Activated CD8-positive, alpha-beta memory T cell treated with anti-CD3 and anti-CD28 coated beads for 1 hour (primary cell): ENCODE measurements at places on chromosomes 11 and 22.

DNA sequence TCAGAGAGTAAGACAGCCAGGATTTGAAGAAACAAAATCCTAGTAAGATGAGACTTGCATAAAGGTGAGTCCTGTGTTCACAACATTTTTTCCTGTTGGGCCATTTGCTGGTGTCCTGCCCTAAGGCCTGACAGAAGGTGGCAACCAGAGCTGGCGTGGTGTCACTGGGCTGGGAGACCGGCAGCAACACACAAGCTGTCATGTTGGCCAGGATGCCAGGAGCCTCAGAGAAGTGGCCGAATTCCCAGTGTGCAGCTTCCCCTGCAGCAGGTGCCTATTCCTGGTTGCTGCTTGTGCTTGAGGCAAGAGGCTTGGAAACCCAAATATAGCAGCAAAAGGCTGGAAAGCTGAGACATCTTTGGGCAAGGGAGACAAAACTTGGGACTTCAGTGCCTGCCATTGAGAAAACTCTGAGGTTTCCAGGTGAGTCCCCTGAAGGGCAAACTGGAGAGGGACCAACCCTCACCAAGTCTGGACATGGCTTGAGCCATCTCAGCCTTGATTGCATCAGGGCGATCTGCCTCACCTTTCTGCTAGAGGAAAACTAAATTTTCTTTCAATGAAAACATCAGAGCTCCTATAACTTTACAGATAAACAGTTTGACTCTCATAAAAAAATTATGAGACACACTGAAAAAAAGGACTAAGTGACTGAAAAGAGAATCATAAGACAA, 25.9 kb downstream of the ALG12 start:
- DNase-seq: no peak

DNA sequence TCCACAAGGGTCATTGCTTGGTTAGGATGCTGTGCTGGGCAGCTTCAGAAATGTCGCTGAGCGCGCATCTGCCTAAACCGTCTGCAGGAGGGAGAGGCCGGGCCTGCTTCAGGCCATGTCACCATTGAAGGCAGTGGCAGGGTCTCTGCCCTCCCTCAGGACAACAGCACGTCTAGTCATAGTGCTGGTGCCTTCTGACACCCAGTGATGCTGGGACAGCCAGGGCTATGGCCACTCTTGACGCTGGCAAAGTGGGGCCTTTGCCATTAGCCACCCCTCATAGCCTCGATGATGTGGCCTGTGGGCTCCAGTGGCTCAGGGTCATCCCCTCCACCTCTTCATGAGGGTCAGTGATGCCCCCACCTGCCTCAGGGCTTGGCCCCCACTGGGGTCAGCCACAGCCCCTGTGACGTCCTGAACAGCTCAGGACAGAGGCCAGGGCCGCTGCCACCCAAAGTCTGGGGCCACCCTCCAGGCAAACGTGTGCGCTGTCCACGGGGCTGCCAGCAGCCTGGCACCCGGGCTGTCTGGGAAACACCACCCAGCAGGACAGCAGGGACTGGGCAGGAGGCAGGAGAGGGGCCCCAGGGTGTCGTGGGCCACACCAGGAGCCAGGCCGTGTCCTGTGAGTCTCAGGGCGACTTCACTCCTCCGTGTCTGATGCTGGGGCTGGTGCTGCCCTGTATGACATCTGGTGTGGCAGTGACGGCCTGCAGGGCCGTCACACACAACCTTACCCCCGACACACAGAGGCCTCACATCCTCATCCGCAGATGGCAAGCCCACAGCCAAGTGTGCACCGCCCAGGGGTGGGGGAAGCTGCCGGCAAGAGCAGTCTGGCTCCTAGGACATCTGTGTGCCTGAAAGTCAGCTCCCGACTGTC, 42.5 kb downstream of the CERK start:
- DNase-seq: no peak

GRCh38 chr11:128463371-128463829, 124.0 kb downstream of the ETS1 start:
- DNase-seq: no peak

DNA sequence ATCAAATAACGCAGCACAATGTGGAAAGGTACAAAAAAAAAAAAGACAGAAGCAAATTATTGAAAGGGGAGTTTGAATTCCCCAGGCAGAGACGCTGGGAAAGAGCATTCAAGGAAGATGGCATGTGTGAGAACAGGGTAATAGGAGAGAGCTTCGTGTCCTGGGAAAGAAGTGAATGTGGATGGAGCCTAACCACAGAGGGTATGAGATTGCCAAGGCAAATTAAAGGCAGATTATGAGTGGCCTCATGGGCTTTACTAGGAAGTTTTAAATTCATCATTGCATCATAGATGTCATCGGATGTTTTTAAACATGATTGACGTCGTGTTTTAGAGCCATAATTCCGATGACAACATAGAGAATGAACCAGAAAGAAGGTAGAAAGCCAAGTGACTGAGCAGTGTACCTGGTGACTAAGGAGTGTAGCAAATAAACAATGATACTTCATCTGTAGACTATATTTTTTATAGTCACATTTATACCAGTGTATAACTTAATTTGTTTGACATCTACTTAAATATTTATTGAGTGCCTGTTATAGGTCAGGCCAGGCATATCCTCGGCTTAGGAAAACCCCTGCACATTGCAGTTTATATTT, 151.4 kb downstream of the MSANTD4 start:
- DNase-seq: no peak

DNA sequence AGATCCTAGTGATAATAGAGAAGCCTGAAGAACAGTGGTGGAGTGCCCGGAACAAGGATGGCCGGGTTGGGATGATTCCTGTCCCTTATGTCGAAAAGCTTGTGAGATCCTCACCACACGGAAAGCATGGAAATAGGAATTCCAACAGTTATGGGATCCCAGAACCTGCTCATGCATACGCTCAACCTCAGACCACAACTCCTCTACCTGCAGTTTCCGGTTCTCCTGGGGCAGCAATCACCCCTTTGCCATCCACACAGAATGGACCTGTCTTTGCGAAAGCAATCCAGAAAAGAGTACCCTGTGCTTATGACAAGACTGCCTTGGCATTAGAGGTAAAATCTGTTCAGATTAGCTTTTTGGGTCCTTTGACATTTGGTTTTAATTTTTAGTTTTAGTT, 16.7 kb downstream of the CRKL start:
- DNase-seq: no peak

GRCh38 chr22:20242393-20243175, 25.5 kb downstream of the RTN4R start:
- no peak for DNase-seq

- no peak for DNase-seq
Observed at GRCh38 chr22:37209140-37209845, 3.0 kb downstream of the SSTR3 start.

- DNase-seq: peak; percentile 90
Observed at GRCh38 chr11:65110354-65110861, 1.3 kb upstream of the TM7SF2 start.

- no peak for DNase-seq
Observed at GRCh38 chr11:56917708-56918400, 70.9 kb upstream of the OR5AK2 start.

DNA sequence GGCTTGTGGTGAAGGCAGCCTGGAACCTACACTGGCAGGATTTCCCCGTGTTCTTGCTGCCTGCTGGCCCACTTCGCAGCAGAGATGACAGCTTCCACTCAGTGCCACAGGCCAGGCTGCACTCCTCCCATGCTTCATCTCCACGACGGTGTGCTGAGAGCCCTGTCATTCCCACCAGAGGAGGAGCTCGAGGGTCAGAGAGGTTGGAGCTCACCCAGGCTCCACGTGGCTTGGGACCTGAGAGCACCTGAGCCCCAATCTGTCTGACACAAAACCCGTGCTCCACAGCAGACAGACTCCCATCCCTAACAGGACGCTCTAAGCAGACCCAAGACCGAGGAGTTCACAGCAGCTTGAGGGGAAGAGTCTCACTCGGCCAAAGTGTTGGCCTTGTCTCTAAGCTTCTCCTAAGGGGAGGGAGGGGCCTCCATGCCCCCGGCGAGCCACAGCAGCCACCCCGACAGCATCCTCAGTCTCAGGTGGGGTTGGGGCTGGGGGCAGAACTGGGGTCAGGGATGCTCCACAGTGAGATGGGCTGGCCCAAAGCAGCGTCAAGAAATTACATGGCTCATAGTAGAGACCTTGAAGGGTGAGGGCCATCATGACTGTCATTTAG, 10.7 kb downstream of the LRFN4 start:
- no peak for DNase-seq

- no peak for DNase-seq
Observed at GRCh38 chr11:134164490-134165370, 59.0 kb downstream of the NCAPD3 start.

- DNase-seq: no peak
Observed at GRCh38 chr11:11217929-11218628, 135.0 kb downstream of the CSNK2A3 start.

GRCh38 chr11:2700415-2701211, 819 bp upstream of the KCNQ1OT1 start:
- no peak for DNase-seq

GRCh38 chr22:27863556-27863955, 55.5 kb downstream of the PITPNB start:
- no peak for DNase-seq

- no peak for DNase-seq
Observed at GRCh38 chr11:102120437-102120973, 10.3 kb downstream of the YAP1 start.

DNA sequence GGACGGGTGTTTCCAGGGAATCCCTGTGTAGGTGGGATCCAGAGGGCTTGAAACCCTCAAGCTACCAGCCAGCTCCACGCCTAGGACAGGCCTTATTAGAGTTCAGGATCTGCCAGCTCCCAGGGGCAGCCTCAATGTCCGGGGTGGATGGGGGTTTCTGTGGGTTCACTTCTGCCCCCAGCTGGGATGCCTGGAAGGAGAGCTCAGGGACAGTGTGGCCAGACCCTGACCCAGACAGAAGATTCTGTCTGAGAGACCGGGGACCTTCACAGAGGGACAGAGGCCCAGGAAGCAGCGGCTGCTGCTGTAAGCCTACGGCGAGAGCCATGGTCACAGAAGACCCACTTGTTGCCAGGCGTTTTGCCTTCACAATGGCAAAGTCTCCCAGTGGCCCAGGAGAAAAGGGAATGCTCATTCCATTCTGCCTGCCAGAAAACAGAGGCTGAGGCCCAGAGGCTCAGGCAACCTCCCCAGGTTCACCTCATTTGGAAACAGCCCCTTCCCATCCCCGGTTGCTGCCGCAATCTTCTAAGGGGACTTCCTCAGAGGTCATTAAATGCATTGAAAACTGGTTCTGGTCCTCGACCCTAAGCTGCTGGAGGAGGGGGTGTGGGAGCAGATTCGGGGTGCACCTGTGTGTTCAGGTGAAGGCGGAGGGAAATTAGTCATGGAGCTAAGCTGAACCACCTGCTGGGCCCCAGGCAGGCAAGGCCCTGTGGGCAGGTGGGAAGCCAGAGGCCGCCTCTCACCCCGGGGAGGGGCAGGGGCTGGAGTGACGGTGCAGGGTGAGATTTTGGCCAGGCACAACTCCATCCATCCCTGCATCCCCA, 4.9 kb upstream of the KRTAP5-6 start:
- DNase-seq: no peak

GRCh38 chr11:10623797-10624761, 55.6 kb upstream of the LYVE1 start:
- DNase-seq: no peak

- no peak for DNase-seq
Observed at GRCh38 chr11:47353978-47354774, 1.7 kb upstream of the MYBPC3 start.

- DNase-seq: no peak
Observed at GRCh38 chr22:47161631-47162030, 399.2 kb downstream of the TBC1D22A start.

GRCh38 chr22:26592421-26592891, 2.5 kb upstream of the TPST2 start:
- DNase-seq: no peak

- no peak for DNase-seq
Observed at GRCh38 chr11:116232364-116232828, 540.4 kb downstream of the BUD13 start.

DNA sequence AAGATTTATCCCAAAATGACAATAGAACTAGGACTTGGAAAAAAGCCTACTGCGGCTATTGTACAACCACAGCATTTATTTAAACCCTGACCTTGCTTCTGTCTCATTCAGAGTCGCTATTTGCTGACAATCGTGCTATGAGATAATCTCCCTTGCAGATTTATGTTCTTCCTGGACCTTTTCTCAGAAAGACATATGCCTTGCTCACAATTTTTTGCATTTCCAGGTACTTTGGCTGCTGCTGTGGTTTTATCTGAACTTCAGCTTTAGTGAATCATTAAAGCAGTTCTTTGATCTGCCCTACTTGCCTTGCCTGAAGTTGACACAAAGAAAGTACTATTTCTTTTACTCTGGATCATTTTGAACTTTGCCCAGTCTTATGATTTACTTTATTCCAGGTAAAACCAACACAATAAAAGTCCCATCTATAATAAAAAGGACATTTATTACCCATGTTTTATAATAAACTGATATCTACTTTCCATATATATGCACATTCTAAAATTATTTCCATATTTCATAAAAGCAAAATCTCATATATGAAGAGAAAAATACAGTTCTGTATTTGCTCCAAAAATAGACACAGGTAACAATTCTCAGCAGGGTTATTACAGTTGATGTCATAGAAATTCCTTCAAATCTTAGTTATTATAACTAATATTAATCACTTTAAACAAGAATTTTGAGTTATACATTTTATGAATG, 63.4 kb upstream of the CARD18 start:
- no peak for DNase-seq

DNA sequence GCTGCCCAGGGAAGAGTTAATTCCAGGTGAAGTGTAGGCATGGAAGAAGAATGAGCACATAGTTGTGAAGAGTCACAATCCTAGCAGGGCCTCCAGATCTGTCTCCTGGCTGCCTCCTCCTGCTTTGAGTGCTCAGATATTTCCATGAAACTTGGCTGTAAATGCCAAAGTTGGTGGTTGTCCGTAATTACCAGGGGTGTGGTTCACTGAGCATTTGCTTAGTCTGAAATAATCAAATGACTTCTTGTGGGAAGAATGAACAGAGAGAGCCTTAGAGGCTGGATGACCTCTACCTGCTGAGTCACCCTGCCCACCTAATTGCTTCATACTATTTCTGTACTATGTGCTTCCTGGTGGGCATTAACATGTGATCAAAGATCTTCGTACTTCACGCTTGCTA, 50.9 kb downstream of the APIP start:
- DNase-seq: no peak

GRCh38 chr22:24582056-24582814, 10.6 kb downstream of the LRRC75B start:
- DNase-seq: no peak

GRCh38 chr22:37291559-37292298, 9.4 kb downstream of the CYTH4 start:
- no peak for DNase-seq

DNA sequence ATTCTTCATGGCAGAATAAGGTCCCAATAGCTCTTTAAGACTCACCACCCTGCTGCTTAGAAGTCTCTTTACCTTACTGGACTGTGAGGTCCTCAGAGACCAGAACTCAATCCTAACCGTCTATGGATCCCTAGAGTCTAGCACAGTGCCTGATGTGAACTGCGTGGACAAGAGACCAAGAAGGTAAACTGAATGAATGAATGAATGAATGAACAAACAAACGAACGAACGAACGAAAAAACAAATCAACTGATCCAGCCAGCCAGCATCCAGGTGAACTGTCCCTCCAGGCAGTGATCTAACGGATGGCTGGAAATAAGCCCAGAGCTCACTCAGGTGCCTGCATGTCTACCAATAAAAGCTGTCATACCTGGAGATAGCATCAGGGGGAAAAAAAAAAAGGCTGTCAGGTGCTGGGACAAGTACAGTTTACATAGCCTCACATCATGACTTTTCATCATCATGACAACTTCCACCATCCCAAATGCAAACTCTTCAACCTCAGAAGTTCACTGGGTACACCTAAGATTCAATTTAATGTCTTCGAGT, 59.8 kb downstream of the PACSIN2 start:
- no peak for DNase-seq

- DNase-seq: no peak
Observed at GRCh38 chr22:26448941-26449340, 19.9 kb downstream of the ASPHD2 start.
